Endodermal cell (in vitro differentiated cells): ENCODE measurements at places on chromosomes 11 and 22. TPM values are rescaled to one million over a fixed set of nuclear protein-coding genes. Genes with fewer than 3 reads are reported as not detected.

The DBX1 gene
- total RNA-seq, result not detected in 2 replicates

The OR4C3 gene
- total RNA-seq, result not detected in 2 replicates

The RAPSN gene
- 0.40 to 0.61 TPM in 2 of 3 replicates, not detected in the other for total RNA-seq

The ARHGEF17 gene
- 25.0 and 31.0 TPM in 2 replicates for total RNA-seq

The MB gene
- total RNA-seq, result 1.4 and 1.7 TPM in 2 replicates

DNA sequence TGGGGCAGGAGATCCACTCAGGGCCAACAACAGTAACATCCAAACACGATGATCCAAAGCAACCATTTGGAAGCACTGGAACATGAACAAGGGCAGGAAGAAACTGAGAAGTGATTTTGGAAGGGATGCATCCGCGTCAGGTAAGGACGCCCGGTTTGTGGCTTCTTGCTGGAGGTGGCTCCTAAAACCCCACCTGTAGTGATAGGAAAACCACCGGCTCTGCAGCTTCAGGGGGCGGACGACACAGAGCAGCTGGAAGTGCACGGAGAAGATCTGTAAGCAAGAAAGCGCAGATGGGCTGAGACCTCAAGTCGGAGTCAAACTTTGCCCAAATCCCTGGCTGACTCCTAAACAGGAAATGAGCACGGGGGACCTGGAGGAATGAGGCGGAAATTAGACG lies 1066.1 kb downstream of the BRD1 start:
- H3K4me3 ChIP-seq, result no peak overlapping the region
- DNase-seq, result peak; percentile 8
- no peak overlapping the region for H3K27ac ChIP-seq
- H3K27me3 ChIP-seq, result no peaks in the 10 kb centered on the region
- no peaks in the 10 kb centered on the region for H3K4me1 ChIP-seq

DNA sequence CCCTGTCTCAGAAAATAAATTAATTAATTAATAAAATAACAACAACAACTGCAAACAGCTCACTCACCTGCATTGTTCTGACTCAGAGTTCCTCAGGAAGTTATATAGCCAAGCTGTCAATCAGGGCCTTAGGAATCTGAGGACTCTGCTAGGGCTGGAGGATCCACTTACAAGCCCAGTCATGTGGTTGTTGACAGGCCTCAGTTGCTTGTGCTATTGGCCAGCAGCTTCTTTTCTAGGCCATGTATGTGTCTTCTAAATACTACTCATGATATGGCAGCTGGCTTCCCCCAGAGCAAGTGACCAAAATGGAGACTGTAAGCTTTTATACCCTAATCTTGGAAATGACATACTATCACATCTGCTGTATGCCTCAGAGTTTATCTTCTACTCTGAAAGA lies 20.8 kb upstream of the ATP5MG start:
- H3K4me3 ChIP-seq, result no peak overlapping the region
- no peaks in the 10 kb centered on the region for H3K27me3 ChIP-seq
- no peak overlapping the region for H3K27ac ChIP-seq
- no peak for DNase-seq
- H3K36me3 ChIP-seq, result peaks cover 68% of the 10 kb centered on the region

DNA sequence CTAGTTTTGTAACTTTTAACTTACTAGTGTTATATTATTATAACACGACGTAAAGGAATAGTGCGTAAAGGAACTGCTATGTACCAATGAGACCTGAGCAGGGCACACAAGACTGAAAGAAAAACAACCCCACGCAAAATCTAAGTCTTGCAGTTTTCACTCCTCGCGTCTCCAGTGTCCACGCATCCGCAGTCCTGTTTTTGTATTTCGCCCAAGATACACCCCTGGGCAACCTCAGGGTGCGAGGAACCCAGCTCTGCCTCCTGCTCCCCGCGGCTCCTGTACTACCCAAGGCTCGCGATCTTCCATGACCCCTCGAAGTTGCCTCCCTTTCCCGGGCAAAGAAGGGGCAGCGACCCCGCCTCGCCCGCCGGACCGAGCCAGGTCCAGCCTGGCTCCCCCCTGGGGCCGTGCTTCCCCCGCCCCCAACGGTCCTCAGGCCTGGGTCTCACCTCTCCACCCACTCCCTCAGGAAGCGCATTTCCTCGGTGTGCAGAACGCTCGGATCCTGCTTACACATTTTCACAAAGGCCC lies 393 bp downstream of the ST13 start:
- H3K27me3 ChIP-seq, result no peaks in the 10 kb centered on the region
- peaks cover 13% of the 10 kb centered on the region for H3K4me1 ChIP-seq
- DNase-seq, result peak; percentile 74
- peak overlapping the region; percentile 95 for H3K4me3 ChIP-seq
- peak overlapping the region; percentile 100 for H3K27ac ChIP-seq

GRCh38 chr11:129418039-129418438 lies 42.4 kb downstream of the BARX2 start:
- H3K4me1 ChIP-seq, result peaks cover 3% of the 10 kb centered on the region
- H3K27ac ChIP-seq, result no peak overlapping the region
- no peak overlapping the region for H3K4me3 ChIP-seq
- H3K27me3 ChIP-seq, result no peaks in the 10 kb centered on the region
- no peak for DNase-seq
- no peaks in the 10 kb centered on the region for H3K36me3 ChIP-seq

GRCh38 chr11:74671520-74672196 lies 59.6 kb downstream of the CHRDL2 start:
- H3K4me3 ChIP-seq, result no peak overlapping the region
- H3K27me3 ChIP-seq, result no peaks in the 10 kb centered on the region
- no peak overlapping the region for H3K27ac ChIP-seq
- DNase-seq, result peak; percentile 18

- H3K4me3 ChIP-seq, result no peak overlapping the region
- no peak for DNase-seq
- no peaks in the 10 kb centered on the region for H3K27me3 ChIP-seq
- H3K27ac ChIP-seq, result no peak overlapping the region
- no peaks in the 10 kb centered on the region for H3K36me3 ChIP-seq
- no peaks in the 10 kb centered on the region for H3K4me1 ChIP-seq
Observed at GRCh38 chr11:90840071-90840470, 617.2 kb upstream of the CHORDC1 start.

- DNase-seq, result no peak
- H3K4me1 ChIP-seq, result peaks cover 15% of the 10 kb centered on the region
- no peaks in the 10 kb centered on the region for H3K36me3 ChIP-seq
- no peak overlapping the region for H3K4me3 ChIP-seq
Observed at GRCh38 chr11:10348650-10349280, 43.9 kb downstream of the ADM start.

DNA sequence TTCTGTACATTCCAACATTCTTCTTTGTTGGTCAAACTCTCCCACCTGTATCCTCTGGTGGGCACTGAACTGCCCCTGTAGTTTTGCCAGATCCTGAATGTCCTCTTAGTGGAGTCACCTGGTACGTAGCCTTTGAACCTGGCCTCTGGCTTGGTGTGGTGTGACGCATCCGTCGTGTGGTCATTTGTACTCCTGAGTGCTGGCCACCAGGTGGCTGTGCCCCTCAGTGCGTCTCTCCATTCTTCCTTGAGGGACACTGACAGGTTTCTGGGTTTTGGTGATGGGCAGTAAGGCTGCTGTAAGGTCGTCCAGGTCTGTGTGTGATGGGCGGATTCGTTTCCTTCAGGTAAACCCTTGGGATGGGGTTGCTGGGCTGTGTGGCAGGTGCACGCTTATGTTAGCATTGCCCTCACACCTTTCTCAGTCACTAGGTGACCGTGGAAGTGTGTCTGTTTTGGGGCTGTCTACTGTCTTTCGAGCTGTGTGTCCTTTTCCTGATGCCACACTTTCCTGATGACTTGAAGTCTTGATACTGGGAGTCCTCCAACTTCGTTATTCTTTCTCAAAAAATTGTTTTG lies 13.6 kb upstream of the RANBP1 start:
- no peak for DNase-seq
- no peaks in the 10 kb centered on the region for H3K4me1 ChIP-seq
- no peak overlapping the region for H3K4me3 ChIP-seq
- peaks cover 79% of the 10 kb centered on the region for H3K36me3 ChIP-seq
- H3K27ac ChIP-seq, result no peak overlapping the region
- no peaks in the 10 kb centered on the region for H3K27me3 ChIP-seq

DNA sequence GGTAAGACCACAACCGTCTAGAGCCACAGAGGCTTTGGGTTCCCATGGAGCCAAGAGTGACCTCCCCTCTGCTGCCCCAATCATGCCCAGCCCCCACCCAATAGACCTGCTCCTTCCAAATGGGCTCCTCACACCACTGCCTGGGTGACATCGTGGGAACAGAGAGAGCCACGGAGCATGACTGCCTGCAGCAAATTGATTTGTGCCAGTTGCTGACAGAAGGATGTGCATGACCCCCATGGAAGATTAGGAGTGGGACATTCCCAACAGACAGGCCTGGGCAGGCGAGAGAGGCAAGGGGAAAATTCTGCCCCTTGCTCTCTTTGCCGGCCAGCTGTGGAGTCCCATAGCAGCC lies 88.5 kb downstream of the TENM4 start:
- H3K4me1 ChIP-seq, result no peaks in the 10 kb centered on the region
- peak overlapping the region; percentile 52 for H3K27ac ChIP-seq
- no peaks in the 10 kb centered on the region for H3K27me3 ChIP-seq
- no peaks in the 10 kb centered on the region for H3K36me3 ChIP-seq
- DNase-seq, result no peak

- H3K27me3 ChIP-seq, result no peaks in the 10 kb centered on the region
- no peak overlapping the region for H3K27ac ChIP-seq
- no peak overlapping the region for H3K4me3 ChIP-seq
- H3K36me3 ChIP-seq, result no peaks in the 10 kb centered on the region
- no peaks in the 10 kb centered on the region for H3K4me1 ChIP-seq
Observed at GRCh38 chr11:64343767-64344559, 4.0 kb downstream of the CCDC88B start.

GRCh38 chr22:48968201-48968959 lies 859.3 kb downstream of the BRD1 start:
- H3K36me3 ChIP-seq, result no peaks in the 10 kb centered on the region
- H3K4me3 ChIP-seq, result no peak overlapping the region
- H3K4me1 ChIP-seq, result no peaks in the 10 kb centered on the region

DNA sequence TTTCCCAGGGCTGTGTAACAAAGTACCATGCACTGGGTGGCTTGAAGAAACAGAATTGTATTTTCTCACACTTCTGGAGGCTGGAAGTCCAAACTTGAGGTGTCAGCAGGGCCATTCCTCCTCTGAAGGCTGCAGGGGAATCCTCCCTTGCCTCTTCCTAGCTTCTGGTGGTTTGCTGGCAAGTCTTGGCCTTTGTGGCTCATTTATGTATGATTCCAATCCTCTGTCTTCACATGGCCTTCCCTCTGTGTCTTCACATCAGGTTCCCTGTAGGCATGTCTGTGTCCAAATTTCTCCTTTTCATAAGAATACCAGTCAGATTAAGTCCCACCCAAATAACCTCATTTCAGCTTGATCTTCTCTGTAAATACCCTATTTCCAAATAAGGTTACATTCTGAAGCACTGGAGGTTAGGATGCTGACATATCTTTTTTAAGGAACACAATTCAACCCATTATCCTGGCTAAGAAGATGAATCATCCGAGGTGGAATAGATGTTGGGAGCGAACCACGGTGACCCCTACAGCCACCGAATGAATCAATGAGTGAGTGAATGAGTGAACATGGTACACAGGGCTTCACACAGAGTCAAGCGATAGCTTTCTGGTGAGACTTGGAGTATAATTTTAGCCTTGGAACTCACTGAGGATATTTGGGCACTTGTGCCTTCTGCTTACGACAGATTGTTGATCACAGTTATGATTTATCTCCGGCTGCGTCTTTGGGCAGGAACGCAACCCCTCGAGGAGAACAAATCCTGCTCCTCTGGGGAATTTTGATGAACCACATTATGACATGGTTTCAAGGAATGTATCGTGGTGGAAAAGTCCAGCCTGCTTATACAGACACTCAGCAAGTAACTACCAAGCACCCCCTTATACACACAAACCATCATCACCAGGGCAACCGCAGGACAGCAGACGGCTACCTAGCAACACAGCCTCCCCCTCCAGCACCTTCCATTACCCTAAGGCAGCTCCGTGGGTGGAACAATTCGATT lies 34.3 kb upstream of the MICAL2 start:
- no peaks in the 10 kb centered on the region for H3K36me3 ChIP-seq
- peak overlapping the region; percentile 41 for H3K27ac ChIP-seq
- no peaks in the 10 kb centered on the region for H3K4me1 ChIP-seq
- DNase-seq, result no peak
- no peak overlapping the region for H3K4me3 ChIP-seq

DNA sequence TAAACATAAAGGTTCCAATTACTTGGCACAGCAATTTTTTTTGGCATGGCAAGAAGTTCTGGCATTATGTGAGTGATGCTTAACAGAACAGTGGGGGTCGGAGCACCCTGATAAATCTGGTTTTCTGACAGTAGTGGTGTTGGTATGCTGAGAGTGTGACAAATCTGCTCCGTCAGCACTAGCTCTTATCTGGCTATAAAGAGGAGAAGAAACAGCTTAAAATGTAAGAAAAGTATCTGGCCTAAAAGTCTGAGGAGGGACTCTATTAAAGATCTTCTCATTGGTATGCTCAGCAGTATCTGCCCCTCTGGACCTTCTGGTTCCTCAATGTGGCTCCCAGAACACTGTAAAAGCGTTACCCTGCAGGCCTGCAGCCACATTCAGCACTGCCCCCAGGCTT lies 137.4 kb downstream of the PLEKHA7 start:
- no peaks in the 10 kb centered on the region for H3K36me3 ChIP-seq
- H3K4me1 ChIP-seq, result peaks cover 49% of the 10 kb centered on the region
- no peak overlapping the region for H3K4me3 ChIP-seq
- no peak overlapping the region for H3K27ac ChIP-seq
- no peaks in the 10 kb centered on the region for H3K27me3 ChIP-seq
- DNase-seq, result no peak

DNA sequence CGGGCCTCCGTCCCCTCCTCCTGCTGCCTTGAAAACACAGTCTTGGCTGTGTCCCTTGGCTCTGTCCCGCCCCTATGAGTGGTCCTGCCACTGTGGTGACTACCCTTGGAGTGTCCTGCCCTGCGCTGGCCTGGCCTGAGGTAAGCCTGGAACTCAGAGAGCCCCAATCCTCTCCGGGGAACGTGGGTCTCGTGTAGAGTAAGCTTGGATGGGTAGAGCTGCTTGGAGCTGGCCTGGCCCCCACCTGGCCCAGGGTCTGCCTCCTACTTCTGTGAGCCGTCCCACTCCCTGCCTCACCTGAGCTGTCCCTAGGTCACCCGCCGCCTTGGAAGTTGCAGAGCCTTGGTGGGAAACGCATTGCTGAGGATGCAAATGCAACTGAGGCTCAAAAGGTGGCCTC lies 347.1 kb downstream of the CTTN start:
- no peak for DNase-seq
- no peaks in the 10 kb centered on the region for H3K27me3 ChIP-seq
- H3K4me1 ChIP-seq, result peaks cover 5% of the 10 kb centered on the region

GRCh38 chr11:126318574-126319373 lies 14.9 kb downstream of the DCPS start:
- peak overlapping the region; percentile 38 for H3K27ac ChIP-seq
- H3K27me3 ChIP-seq, result no peaks in the 10 kb centered on the region
- H3K4me3 ChIP-seq, result no peak overlapping the region
- peaks cover 8% of the 10 kb centered on the region for H3K36me3 ChIP-seq
